Posterior cingulate gyrus (tissue), 11 donors: ENCODE measurements at places on chromosomes 12 and 14.

- DNase-seq, result no peak
Measured at GRCh38 chr14:89635615-89636014, 218.6 kb upstream of the FOXN3 start.

DNA sequence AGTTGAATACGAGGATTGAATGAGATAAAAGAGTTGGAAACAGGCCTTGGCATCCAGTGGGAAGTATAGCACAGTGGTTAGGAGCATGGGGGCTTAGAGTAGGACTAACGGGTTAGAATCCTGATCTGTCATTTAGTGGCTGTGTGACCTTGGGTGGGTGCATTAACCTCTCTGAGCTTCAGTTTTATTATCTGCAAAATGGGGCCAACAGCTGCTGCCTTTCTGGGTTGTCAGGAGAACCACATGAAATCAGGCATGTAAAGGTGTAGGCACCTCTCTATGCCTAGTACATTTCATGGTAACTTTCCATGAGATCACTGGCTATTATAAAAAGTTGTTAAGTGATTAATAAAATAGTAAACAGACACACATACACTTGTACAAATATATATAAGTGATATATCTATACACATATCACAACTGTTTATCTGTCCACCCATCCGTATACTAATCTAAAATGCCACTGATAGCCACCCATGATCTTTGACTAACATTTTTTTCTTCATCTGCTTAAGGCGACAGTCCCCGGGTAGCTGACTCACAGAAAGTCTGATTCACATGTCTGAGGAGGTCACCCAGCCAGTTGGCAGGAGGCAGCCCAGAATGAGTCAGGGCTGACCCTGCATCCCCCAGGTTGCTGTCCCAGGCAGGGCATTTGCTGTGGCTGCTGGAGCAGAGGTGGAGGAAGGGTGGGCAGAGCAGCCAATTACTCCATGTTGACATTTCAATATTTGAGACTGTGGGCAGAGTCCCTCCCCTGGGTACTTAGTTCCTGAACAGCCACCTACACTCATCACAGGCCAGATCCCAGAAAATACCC is 125.6 kb upstream of the NOS1 start:
- DNase-seq, result no peak

DNA sequence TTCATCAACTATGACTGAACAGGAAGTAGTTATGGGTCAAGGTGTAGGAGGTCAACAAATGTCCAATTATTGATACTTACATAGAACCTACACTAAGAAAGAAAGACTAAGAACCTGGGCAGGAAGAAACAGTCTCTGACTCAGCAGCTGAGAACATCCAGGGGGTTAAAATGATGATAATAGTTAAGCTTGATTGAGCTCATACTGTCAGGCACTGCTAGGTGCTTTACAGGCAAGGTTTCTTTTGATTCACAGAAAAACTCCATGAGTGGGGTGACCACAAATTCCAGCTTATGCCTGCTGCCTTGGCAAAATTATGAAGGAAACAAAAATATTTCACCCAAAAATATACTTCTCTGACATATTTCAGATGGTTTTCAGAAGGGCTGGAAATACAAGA is 75.0 kb downstream of the ACADS start:
- DNase-seq, result no peak

DNA sequence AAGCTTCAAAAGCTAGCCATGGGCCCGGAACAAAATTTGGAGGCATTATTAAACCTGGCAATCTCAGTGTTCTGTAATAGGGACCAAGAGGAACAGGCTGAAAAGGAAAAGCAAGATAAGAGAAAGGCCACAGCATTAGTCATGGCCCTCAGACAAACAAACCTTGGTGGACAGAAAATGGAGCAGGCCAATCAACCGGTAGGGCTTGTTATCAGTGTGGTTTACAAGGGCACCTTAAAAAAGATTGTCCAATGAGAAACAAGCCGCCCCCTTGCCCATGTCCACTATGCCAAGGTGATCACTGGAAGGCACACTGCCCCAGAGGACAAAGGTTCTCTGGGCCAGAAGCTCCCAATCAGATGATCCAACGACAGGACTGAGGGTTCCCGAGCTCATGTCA is 653.9 kb upstream of the TMEM132C start:
- DNase-seq, result no peak

- DNase-seq, result no peak
Measured at GRCh38 chr12:63897931-63898330, 53.4 kb downstream of the SRGAP1 start.

DNA sequence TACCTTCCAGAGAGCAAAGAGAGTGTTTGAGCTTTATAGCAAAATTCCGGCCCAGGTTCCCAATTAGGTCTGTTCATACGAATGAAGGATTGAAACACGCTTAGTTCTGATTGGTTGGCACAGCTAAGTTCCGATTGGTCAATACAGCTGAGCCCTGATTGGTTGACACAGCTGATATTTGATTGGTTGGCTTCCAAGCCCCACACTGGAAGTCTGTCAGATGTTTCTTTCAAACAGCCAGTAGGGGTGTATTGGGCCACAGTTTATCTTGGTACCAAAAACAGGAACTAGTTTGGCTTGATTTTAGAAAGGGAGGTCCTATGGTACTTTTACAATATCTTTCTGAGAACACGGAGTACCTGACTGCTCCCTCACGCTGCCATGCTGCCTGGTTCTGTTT is 93.4 kb downstream of the CAND1 start:
- DNase-seq, result no peak

DNA sequence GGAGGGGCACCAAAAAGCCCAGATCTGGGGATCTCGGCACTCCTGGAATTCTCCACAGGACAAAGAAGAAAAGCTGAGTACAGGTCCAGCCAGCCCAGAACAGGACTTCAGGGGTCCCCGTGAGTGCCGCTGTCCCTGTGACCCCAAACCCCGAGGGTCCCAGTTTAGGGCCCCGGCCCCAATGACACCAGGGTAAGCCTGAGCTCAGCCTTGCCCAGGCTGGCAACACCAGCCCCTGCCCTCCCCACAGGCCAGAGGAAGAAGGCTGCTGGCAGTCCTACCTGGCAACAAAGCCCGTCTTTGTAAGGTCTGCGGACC is 1.8 kb downstream of the CDK2AP1 start:
- no peak for DNase-seq

GRCh38 chr14:104432611-104433231 is 146.8 kb upstream of the C14orf180 start:
- peak; percentile 7 for DNase-seq

- DNase-seq, result no peak
Measured at GRCh38 chr12:50566066-50566465, 61.3 kb downstream of the DIP2B start.

GRCh38 chr14:60350366-60350720 is 101.3 kb downstream of the PPM1A start:
- no peak for DNase-seq

- DNase-seq, result no peak
Measured at GRCh38 chr14:29062976-29063375, 296.4 kb downstream of the FOXG1 start.

DNA sequence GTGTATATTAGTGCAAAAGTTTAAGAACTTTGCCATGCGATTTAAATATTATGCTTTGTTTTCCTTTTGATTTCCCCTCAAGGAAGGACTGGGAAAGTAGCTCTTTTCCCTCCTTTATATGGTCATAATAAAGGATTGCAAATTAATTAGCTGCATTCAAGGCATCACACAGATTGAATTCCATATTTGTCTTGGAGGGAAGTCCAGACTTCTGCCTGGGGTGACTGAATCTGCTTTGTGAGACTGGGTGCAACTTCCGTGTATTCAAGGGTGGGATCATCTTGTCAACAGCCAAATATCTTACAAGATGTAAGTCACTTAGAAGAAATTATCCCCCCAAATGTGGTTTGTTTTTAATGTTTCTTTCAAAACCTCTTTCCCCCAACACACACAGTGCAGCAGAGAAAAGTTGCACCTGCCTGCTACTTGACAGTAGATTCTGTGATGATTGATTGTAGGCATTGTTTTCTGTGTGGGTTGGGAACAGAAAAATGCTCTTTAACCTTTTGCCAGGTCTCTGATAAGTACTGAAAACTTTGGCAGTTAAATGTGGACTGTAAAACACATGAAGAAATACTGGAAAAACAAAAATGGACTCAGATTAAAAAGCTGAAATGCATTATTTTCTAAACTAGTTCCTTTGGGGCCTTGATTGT is 28.4 kb downstream of the STK38L start:
- no peak for DNase-seq

- no peak for DNase-seq
Measured at GRCh38 chr14:92532490-92533163, 19.0 kb downstream of the RIN3 start.

GRCh38 chr12:66109056-66109455 is 21.5 kb downstream of the LLPH start:
- DNase-seq, result no peak

DNA sequence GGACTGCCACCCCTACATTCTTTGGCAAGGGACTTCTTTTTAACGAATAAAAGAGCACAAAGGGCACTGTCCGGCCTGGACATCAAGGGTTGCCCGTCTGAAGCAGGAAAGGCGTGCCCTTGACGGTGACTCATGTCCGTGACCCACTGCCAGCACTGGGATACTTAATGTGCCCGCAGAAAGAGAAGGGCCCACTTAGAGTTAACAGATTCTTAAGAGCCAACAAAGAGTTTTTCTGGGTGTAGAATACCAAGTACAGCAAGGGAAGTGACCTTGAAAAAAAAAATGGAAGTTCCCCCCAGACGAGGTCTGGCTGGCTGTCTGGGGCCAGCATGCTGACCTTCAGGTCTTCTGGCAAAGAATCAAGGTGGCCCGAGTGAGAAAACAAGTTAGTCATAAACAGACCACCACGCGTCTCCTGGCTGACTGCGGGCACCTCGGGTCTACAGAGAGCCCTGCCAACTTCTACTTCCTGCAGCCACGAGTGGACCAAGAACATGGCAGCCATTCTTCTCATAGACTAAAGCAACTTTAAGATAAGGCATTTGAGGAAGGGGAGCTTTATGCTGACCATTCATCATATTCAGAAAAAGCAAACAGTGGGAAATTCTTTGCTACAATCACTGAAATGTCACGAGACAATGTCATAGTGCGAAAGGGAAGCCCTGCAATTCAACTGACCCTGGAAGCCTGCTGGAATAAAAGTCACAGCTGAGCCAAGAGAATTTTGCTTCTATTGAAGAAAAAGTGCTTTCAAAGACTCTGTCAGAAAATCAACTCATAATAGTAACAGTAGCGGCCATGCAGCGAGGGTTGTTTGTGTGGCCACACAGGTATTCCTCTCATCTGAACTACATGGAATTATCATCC is 10.5 kb upstream of the SELPLG start:
- no peak for DNase-seq

DNA sequence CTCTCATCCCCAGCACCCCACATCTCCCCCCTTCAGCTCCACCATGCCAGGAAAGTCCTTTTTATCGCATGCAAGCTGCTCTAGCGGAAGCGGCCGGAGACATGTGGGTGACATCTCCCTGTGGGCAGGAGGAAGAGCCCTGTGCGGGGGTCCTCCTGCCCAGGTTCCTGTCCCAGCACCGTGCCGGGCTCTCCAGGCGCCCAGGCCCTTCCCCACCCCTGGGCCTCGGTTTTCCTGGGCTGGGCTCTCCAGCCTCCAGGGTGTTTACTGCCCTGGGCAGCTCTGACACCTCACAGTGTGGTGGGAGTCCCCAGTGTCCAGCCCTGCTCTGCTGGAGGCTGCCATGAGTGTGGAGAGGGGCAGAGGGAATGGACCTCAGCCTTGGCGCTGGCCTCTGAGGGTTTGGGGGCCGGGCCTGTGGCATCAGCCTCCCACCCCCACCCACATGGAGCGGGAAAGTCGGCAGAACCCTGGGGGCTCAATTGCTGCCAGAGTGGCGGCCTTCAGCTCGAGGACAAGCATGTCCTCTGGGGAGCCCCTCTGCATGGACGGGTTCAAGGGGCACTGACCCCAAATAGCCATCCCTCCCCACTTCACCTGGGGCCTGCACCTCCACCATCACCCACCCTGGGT is 16.9 kb downstream of the ASPG start:
- DNase-seq, result no peak

DNA sequence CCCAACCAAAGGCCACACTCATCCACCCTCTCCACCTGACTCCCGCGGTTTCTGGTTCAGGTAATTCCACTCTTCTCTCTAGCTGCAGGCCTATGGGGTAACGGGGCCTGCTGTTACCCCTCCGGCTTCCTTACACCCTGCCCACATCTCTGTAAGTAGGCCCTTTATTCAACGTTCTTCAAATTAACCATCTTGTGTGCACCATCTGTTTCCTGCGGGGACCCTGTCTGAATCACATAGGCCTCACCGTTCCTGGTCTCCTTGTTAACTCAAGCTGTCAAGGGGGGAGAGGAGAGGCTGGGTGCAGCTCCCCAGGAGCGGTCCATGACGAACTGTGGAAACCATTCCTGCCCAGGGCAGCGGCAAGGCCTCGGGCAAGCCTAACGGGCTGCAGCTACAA is 9.3 kb upstream of the DLK1 start:
- no peak for DNase-seq

DNA sequence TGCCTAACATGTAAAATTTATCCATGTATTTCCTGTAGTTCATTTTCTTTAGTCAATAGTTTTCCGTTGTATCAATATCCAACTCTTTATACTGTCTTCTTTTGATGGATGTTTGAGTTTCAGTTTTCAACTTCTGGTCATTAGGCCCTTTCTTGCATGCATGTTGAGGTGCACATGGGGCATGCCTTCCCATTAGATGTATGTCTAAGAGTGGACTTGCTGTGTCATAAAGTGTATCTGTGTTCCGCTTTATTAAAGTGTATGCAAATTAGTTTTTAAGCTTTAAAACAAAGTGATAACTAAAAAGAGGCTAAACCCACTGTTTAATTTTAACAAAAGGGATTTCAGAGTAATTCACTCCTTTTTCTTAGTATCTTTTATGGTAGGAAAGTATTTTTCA is 441.1 kb downstream of the PCNX1 start:
- no peak for DNase-seq

DNA sequence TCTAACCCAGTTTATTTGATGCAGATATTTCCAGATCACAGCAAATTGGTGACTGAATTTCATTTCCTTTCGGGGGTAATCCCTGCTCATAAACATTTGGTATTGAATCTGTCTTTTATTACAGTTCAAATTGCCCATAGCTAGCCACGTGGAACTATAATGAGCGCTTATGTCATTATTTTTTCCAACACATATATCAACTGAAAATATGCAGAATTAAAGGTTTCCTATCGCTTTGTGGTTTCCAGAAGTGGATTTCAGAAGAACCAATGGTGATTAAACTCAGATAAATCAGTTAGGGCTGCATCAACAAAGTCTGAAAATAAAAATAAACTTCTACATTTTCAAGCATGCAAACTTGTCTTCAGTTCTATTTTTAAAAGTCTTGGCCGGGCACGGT is 111.9 kb downstream of the PIK3C2G start:
- no peak for DNase-seq

DNA sequence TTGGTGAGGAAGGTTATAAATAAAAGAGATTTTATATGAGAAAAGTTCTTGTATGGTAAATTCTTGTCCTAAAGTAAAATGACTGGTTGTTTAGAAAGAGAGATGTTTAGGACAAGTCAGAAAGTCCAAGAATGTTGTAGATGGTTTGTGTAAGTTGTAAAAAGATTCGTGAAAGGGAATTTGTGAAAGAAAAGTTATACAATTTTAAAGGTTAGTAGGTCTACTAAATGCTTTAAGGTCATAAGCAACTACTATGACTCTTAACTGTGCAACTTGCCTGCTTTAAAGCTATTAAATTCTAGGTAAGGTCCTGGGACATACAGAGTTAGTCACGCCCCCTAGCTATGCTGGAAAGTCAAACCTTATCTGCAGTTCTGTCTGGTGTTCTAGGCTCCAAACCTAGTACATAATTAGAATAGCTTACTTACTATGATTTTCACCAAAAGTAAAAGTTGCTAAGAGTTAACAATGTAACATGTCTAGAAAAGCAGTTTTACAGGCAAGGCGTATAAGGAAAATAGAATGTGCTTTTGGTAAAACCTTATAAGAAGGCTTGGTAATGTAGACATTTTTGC is 11.2 kb upstream of the DHRS2 start:
- no peak for DNase-seq

GRCh38 chr12:99367181-99367580 is 280.4 kb upstream of the GARIN6 start:
- no peak for DNase-seq
